ENCODE measurements at places on chromosomes 2 and 18.

- peak; percentile 99 for DNase-seq
These were observed 445.7 kb upstream of the SLC14A2 start for GRCh38 chr18:45169610-45170009.

- peak; percentile 71 for DNase-seq
These were observed 1.2 kb downstream of the GPD2 start for GRCh38 chr2:156437272-156437930.

- DNase-seq = peak; percentile 56
These were observed 50.6 kb upstream of the MAPRE2 start for GRCh38 chr18:34990597-34990996.

DNA sequence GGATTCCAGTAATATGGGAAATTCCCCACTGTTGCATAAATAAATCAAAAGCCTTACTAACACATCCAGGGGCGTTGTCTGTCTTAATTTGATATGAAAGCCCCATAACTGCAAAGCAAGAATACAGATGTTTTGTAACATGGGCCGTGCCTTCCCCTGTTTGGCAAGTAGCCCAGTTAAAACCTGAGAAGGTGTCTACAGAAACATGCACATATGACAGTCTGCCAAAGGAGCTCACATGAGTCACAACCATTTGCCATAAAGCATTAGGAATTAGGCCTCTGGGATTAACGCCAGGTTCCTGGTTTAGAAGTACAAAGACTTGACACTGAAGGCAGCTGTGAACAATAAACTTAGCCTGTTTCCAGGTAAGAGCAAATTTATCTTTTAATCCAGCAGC, 43.1 kb upstream of the LONRF2 start:
- DNase-seq = peak; percentile 94

- DNase-seq = no peak
These were observed 122.0 kb downstream of the TMEFF2 start for GRCh38 chr2:192072778-192073177.

- DNase-seq = no peak
These were observed 88.5 kb upstream of the UXS1 start for GRCh38 chr2:106282462-106283170.

GRCh38 chr2:150742094-150742493, 254.6 kb upstream of the RND3 start:
- no peak for DNase-seq
